Transverse colon (tissue), 4 donors: ENCODE measurements at places on chromosomes 5 and 9.
A peak's percentile ranks its signal among the peaks of the same experiment; 100 is the strongest.

- H3K4me3 ChIP-seq, result no peak overlapping the region
- H3K4me1 ChIP-seq, result peaks cover 34% of the 10 kb centered on the region
- H3K27ac ChIP-seq, result peak overlapping the region; percentile 79
- H3K36me3 ChIP-seq, result no peaks in the 10 kb centered on the region
Measured at GRCh38 chr9:70438341-70438928, 24.0 kb upstream of the KLF9 start.

GRCh38 chr9:111798786-111799185, 4.0 kb upstream of the SHOC1 start:
- no peak for DNase-seq
- no peaks in the 10 kb centered on the region for H3K27me3 ChIP-seq
- no peak overlapping the region for H3K4me3 ChIP-seq

DNA sequence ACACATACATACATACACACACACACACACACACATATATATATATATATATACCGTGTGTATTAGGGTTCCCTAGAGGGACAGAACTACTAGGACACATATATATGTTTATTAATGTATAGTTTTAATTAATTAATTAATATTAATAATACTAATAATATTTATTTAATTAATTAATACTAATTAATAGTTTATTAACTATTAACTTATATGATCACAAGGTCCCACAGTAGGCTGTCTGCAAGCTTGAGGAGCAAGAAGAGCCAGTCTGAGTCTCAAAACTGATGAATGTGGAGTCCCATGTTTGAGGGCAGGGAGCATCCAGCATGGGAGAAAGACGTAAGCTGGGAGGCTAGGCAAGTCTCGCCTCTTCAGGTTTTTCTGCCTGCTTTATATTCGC, 398.0 kb upstream of the KIF2A start:
- H3K4me1 ChIP-seq, result no peaks in the 10 kb centered on the region
- no peak for DNase-seq
- no peak overlapping the region for H3K27ac ChIP-seq
- H3K4me3 ChIP-seq, result no peak overlapping the region
- H3K27me3 ChIP-seq, result no peaks in the 10 kb centered on the region

GRCh38 chr5:151924564-151925301, at the start of gene GLRA1:
Gene GLRA1, minus strand, starts transcription at chr5:151924851. Its CDS starts 302 bp downstream, at chr5:151924549.
- DNase-seq, result peak; percentile 11
- H3K36me3 ChIP-seq, result no peaks in the 10 kb centered on the region
- no peak within 1 kb of the TSS for H3K27ac ChIP-seq
- H3K27me3 ChIP-seq, result peaks cover 16% of the 10 kb centered on the region

- H3K27ac ChIP-seq, result no peak overlapping the region
- H3K36me3 ChIP-seq, result no peaks in the 10 kb centered on the region
- no peak for DNase-seq
- no peaks in the 10 kb centered on the region for H3K4me1 ChIP-seq
- no peaks in the 10 kb centered on the region for H3K27me3 ChIP-seq
- H3K4me3 ChIP-seq, result no peak overlapping the region
Measured at GRCh38 chr5:168121138-168121494, 170.3 kb upstream of the WWC1 start.
